Kidney tubule cell (primary cell): ENCODE measurements at places on chromosomes 2 and 18.

GRCh38 chr2:128388499-128388941 is 69.9 kb upstream of the HS6ST1 start:
- peak; percentile 6 for DNase-seq

DNA sequence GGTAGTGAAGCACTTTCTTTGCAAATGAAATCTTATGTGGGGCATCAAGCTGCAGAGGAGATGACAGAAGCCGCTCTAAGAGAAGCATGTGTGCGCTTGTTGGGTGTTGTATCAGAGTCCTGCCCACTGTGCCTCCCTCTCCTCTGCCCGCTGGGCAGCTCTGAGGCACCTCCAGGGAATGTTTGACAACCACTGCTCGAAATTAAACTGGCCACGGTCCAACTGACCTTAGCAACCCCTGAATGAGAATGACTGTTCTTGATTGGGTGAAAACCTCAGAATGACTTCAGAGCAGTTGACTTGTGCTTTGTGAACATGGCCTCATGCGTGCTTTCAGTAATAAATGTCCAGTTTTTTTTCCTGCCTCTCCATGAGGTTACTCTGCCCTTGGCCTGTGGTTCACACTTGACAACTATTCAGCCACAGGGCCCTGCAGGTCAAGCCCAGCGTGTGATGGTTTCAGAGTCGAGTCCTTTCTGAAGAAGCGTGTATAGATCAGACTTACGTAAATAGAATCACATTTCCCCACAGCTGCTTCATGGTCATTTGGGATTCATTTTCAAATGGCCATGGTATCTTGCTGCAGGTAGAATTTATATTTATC is 94.9 kb downstream of the SLC4A3 start:
- DNase-seq: peak; percentile 90

DNA sequence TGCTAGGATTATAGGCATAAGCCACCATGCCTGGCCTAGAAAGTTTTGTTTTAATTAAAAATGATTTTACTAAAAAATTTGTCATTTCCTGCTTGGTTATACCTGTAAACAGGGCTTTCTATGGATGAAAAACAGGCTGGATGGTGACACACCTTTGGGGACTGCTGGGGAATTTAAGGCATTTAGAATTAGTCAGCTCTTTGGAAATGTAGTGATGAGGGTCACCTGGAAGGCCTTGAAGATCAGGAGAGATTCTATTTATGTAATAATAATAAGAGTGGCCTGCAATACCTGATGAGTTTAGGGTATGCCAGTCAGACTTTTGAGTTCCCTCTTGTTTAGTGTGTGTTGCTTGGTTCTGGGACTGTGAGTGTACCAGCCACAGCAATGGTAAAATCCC is 51.1 kb downstream of the RALBP1 start:
- DNase-seq: peak; percentile 82

DNA sequence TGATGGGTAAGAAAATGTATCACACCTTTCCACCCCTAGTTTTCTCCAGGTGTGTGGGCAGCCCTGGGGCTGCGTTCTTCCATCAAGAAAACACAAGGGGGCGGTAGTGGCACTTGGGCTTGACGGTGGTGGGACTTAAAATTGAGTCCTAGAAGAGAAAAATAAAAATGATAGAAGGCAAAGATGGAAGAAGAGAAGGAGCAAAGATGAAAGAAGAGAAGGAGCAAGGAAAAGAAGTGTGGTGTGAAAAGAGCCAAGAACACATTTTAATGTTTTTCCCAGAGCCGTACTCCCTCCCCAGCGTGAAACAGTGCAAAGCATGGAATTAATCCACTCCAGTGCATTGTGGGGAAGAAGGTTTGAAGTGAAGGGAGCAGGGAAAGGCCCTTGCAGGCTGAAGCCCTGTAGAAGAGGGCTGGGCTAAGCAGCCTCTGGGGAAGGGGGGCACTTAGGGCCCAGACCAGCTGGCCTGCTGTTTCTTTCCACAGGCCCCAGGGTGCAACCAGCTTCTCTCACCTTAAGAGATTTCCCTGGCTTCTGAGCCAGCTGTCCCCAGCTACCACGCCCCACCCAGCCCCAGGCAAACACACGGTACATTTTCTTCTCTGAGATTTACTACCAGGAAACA is 256.8 kb downstream of the RNF152 start:
- peak; percentile 63 for DNase-seq

DNA sequence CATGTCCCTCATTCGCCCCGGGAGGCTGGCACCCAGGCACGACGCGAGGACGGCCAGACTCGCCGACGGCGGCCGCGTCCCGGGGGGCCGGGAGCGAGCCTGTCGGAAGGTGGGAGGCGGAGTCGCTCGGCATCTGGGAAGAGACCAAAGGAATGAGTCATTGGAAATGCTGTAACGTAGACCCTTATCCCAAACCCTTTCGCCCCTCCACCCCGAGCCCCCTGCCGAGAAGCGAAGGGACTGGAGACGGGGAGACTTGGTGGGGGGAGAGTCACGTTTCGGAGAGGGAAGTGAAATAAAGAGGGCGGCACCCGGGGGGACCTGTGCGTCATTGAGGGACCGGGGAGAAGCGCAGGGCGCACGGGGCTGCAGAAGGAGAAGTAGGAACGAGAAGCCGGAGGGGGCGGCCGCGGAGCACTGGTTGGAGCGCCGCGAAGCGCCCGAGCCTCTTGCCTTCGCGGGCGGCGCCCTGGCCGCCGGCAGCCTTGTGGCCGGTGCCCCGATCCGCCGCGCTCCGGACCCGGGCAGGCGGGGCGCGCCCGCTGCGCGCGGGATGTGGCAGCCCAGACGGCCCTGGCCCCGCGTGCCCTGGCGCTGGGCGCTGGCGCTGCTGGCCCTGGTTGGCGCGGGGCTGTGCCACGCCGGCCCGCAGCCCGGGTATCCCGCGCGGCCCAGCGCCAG is at the start of gene EMILIN2:
Gene EMILIN2, plus strand, starts transcription at position 371 of the 681 bp plus-strand sequence. Its CDS starts 183 bp downstream, at position 554.
- DNase-seq: peak; percentile 35
